ENCODE measurements at places on chromosomes 3 and 15. TPM values are rescaled to one million over a fixed set of nuclear protein-coding genes. Genes with fewer than 3 reads are reported as not detected.

The GLDN gene
- total RNA-seq, result not detected

The RETNLB gene
- total RNA-seq, result not detected

The GP5 gene
- total RNA-seq, result 0.64 TPM

The GBE1 gene
- total RNA-seq, result 24.6 TPM

The EPHA3 gene
- not detected for total RNA-seq

The VILL gene
- 14.2 TPM for total RNA-seq

DNA sequence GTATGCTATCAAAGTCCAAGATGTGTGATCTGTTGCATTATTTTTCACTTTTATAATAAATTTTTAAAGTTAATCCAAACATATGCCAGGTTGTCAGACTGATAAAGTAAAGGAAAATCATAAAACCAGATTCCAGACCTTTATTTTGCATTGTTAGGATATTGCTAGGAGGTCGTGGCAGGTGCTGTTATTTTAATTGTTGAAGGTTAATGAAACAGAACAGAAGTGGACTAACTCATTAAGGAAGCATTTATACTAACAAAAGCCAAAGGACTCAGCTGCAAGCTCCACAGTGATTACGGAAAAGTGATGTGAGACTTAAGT lies 63.1 kb downstream of the DCLK3 start:
- H3K36me3 ChIP-seq, result no peaks in the 10 kb centered on the region
- H3K27ac ChIP-seq, result no peak overlapping the region
- H3K27me3 ChIP-seq, result no peaks in the 10 kb centered on the region
- no peak for DNase-seq

- H3K4me1 ChIP-seq, result peaks cover 4% of the 10 kb centered on the region
- no peak overlapping the region for H3K27ac ChIP-seq
- no peaks in the 10 kb centered on the region for H3K36me3 ChIP-seq
- DNase-seq, result no peak
- peaks cover 62% of the 10 kb centered on the region for H3K27me3 ChIP-seq
Measured at GRCh38 chr15:96043591-96044171, 286.8 kb upstream of the NR2F2 start.

DNA sequence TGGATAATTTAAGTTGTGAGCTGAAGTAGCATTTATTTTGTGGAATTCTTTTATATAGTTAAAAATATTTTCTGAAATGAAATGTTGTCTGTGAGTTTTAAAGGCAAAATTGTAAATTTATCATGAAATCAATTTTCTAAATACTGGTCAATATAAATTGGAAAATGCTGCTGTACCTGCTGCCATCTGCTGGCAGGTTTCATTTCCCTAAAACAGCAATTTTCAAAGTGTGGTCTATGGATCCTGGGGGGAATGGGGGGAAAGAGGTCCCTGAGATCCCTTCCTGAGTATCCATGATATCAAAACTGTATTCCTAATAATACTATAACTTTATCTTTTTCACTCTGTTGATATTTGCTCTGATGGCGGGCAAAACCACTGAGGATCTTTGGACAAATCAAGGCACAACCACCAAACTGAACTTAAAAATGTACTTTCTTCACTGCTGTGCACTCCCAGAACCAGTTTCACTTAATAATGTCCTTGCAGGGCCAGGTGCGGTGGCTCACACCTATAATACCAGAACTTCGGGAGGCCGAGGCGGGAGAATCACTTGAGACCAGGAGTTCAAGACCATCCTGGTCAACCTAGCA lies 17.2 kb upstream of the CCR4 start:
- H3K27me3 ChIP-seq, result peaks cover 4% of the 10 kb centered on the region
- no peaks in the 10 kb centered on the region for H3K36me3 ChIP-seq
- DNase-seq, result peak; percentile 52
- H3K4me1 ChIP-seq, result no peaks in the 10 kb centered on the region
- H3K4me3 ChIP-seq, result no peak overlapping the region

DNA sequence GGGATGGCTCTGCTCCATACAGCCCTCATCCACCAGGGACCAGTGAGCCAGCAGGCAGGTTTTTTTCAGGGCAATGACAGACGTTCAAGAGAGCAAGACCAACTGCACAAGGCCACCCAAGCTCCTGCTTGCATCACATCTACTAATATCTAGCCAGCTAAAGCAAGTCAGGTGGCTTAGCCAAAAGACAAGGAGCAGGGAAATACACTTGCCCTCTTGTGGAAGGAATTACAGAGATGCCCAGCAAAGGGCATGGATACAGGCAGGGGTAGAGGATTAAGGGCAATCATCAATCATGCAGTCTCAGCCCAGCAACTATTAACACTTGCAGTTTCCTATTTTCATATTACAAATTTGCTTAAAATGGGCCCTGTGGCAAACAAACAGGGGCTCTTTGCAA lies 81.5 kb upstream of the NTRK3 start:
- no peaks in the 10 kb centered on the region for H3K4me1 ChIP-seq
- peaks cover 4% of the 10 kb centered on the region for H3K27me3 ChIP-seq
- H3K4me3 ChIP-seq, result no peak overlapping the region
- H3K36me3 ChIP-seq, result no peaks in the 10 kb centered on the region
- DNase-seq, result no peak

- peak overlapping the region; percentile 68 for H3K4me3 ChIP-seq
- DNase-seq, result peak; percentile 55
- peak overlapping the region; percentile 88 for H3K27ac ChIP-seq
- no peaks in the 10 kb centered on the region for H3K27me3 ChIP-seq
Measured at GRCh38 chr3:71389911-71390573, 193.5 kb downstream of the FOXP1 start.

GRCh38 chr3:32686713-32687112 lies 1.7 kb downstream of the CNOT10 start:
- peaks cover 13% of the 10 kb centered on the region for H3K36me3 ChIP-seq
- peaks cover 34% of the 10 kb centered on the region for H3K4me1 ChIP-seq
- no peak overlapping the region for H3K27ac ChIP-seq
- H3K4me3 ChIP-seq, result peak overlapping the region; percentile 90

DNA sequence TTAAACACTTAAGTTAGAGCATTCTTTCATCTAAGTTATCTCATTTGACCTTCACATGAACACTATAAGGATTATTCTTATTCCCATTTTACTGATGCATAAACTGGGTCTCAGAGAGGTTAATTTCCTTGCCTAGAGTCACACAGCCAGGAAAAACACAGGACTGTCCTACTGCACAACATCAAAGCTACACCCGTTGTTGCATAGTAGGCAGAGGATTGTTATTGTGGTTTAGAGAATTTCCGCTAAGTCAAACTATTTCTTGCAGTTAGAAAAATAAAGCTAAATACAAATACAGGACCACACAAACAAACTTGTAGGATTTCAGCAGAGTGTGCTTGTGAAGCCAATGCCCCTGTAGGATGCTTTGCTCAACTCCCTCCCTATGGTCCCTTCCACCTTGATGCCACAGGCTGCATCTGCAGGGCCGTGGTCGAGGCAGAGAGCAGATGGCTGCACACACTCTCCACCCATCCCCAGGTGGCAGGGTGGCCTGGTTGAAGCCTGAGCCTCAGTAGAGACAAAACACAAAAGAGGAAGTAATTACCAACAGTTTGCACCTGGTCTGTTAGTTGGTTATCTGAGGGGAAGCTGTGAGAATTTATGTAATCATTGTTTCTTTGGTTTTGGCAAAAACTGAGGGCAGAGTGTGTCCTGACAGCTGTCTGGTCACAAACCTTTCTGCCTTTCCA lies 41.1 kb upstream of the SKOR1 start:
- H3K4me1 ChIP-seq, result peaks cover 15% of the 10 kb centered on the region
- H3K27me3 ChIP-seq, result no peaks in the 10 kb centered on the region
- H3K4me3 ChIP-seq, result no peak overlapping the region
- H3K36me3 ChIP-seq, result no peaks in the 10 kb centered on the region

- no peak for DNase-seq
- H3K27ac ChIP-seq, result peak overlapping the region; percentile 94
- peaks cover 28% of the 10 kb centered on the region for H3K36me3 ChIP-seq
- peak overlapping the region; percentile 97 for H3K4me3 ChIP-seq
- peaks cover 38% of the 10 kb centered on the region for H3K4me1 ChIP-seq
Measured at GRCh38 chr3:69052472-69052898, 352 bp upstream of the TMF1 start.

DNA sequence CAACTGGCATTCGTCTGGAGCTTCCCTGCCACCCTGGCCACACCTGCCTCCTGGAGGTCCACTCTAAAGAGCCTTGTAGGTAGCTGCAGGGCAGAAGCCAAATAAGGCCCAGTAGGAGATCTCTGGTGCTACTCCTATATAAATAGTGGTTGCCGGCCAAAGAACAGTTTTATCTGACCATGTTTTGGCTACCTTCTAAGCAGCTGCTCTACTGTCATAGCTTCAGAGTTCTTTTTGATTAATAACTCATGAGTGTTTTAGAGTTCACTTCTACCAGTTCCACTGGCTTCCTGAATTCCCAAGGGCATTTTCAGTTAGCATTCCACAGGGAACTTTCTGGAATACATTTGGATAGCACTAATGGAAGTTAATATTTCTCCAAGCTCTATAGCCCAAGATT lies 154.6 kb downstream of the B3GALNT1 start:
- H3K27me3 ChIP-seq, result peaks cover 2% of the 10 kb centered on the region
- no peaks in the 10 kb centered on the region for H3K36me3 ChIP-seq
- H3K4me3 ChIP-seq, result no peak overlapping the region
- DNase-seq, result no peak
- peaks cover 9% of the 10 kb centered on the region for H3K4me1 ChIP-seq

DNA sequence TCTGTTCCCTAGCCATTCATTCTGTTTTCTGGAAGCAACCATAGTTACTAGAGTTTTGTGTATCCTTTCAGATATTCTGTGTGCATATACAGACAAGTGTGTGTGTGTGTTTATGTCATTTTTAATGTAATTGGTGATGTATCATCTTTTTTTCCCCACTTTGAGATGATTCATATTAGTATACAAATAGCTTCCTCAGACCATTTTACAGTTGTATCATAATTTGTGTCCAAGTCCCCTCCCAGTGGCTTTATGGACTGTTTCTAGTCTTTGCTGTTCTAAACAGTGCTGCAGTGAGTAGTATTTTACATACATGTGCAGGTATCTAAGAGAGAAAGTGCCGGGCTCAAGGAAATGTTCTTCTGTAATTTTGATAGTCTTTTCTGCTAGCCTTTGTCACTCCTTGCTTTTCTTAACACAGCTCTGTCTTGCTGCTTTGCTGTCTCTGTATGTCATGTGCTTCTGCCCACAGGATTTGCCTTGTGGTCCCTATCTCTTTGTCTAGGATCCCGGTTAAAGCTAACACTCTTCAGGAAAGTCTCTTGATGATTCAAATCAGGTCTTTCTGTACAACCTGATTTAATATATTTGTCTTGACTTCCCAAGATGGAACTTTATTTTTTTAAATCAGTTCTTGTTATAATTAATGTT lies 31.5 kb upstream of the FBXL22 start:
- peaks cover 26% of the 10 kb centered on the region for H3K36me3 ChIP-seq
- no peaks in the 10 kb centered on the region for H3K27me3 ChIP-seq
- peaks cover 28% of the 10 kb centered on the region for H3K4me1 ChIP-seq
- H3K27ac ChIP-seq, result no peak overlapping the region
- DNase-seq, result no peak
